Activated naive CD4-positive, alpha-beta T cell (primary cell): ENCODE measurements at places on chromosomes 1 and 21.

GRCh38 chr1:108050911-108051629, 86.1 kb upstream of the VAV3 start:
- no peak for DNase-seq

GRCh38 chr1:172907834-172908326, 142.9 kb downstream of the TNFSF18 start:
- DNase-seq = no peak

- DNase-seq = no peak
These were observed 136.8 kb downstream of the FOXD2 start for GRCh38 chr1:47574451-47575165.

GRCh38 chr1:118145721-118146120, 39.3 kb downstream of the SPAG17 start:
- no peak for DNase-seq

DNA sequence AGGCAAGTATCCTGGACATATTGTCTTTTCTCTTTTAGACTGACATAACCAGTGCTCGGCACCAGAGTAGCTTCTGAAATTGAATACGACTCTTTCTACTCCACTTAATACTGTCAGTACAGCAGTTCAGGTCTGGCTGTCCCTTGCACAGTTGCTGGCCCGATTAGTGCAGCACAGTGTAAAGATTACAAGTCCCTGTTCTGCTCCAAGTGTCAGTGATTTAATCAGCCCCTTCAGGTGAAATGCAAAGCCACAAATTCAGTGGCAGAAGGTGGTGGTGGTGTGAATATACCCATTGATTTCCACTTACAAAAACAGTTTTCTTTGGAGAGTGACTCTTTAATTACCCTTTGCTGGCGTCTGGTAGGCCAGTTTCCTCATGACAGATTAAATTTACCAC, 545.4 kb downstream of the ADGRL2 start:
- no peak for DNase-seq

DNA sequence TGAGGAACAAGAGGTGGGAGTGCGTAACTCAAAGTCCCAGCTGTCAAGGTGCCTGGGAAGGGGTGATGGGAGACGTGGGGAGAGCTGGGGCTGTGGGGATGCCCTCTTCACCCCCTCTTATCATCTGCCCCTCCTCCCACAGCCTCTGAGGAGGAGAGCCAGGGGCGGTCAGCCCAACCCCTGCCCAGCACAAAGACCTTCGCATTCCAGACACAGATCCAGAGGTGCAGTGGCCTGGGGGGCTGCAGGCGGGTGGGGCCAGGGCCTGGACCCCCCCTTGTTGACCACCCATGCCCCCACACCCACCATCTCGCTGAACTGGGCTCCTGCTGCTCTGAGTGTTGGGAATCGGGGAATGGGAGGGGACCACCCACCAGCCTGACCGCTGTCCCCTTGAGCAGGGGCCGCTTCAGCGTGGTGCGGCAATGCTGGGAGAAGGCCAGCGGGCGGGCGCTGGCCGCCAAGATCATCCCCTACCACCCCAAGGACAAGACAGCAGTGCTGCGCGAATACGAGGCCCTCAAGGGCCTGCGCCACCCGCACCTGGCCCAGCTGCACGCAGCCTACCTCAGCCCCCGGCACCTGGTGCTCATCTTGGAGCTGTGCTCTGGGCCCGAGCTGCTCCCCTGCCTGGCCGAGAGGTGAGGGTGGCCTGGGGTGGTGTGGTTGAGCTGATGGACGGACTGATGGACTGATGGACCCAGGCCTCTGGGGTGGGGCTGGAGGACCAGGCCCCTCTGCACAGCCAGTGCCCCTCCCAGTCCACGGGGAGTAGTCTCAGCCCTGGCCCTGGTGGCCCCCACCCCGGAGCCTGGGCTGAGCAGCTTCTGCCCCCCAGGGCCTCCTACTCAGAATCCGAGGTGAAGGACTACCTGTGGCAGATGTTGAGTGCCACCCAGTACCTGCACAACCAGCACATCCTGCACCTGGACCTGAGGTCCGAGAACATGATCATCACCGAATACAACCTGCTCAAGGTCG, 29.7 kb downstream of the TRIM11 start:
- no peak for DNase-seq

DNA sequence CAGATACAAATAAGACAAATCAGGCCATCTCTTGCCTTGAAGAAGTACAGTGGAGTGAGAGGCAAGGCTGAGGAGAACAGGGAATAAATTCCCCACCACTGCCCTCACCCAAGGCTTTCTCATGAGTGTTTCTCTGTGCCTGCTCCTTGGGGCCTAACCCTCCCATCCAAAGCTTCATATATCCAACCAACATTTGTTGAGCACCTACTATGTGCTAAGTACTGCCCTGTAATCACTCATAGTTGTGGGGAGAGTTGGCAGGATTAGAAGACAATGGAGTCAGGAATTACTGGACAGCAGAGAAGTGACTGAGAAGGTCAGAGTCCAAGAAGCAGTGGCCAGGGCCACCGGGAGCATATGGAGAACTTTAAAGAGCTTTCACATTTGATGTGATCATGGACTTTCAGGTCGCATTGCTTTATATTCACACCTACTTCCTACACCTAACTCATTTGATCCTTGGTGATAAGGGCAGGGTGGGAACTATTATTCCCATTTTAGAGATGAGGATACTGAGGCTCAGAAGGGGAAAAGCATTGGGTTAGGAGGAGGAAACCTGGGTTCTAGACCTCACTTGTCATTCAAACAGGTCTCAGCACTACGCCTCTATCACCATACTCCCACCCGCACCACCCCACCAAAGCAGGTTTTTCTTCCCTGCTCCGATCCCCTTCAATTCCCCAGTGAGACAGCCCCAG, 6.4 kb downstream of the PLEKHA6 start:
- no peak for DNase-seq

DNA sequence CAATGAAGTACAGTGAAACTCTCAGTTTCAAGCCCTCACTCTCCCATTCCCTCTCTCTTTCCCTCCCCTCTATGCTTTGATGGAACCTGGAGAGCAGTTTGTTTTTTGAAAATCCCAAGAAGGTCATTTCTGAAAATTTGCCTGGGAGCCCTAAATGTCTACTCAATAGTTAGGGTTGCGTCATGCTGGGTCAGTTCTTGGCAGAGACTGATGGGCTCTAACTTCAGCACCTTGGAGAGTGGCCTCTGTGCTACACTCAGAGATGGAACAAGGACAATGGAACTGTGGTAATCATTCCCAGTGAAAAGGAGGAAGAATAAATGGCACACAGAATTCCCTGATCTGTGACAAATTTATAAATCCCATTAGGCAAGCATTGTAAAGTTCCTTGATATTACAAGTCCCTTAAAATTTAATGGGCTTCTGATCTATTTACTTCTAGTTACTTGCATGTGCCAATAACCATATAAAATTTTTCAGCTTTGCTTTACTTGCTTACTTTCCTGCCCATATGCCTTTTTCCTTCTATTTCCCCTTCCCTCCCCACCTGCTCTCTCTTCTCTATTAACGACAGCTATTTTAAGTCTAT, 182.9 kb upstream of the KCND3 start:
- DNase-seq = no peak

GRCh38 chr1:110210604-110211495, 736 bp downstream of the KCNC4 start:
- DNase-seq = peak; percentile 55

DNA sequence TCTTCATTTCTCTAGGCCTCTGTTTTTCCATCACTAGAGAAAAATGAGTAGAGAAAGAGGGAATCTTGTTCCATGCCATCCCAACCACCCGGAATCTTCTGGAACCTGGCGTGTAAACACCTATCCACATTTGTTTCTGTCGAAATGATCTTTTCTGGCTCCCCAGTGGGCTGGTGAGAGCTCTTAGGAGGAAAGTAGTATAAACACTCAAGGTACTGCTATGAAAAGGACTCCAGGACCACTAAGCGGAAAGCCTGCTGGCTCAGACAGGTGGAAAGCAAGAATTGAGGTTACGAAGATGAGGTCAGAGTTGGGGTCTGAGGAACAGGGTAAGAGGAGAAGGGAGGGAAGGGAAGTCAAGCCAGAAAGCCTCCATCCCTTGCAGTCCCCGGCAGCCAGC, 90.8 kb downstream of the PLXNA2 start:
- no peak for DNase-seq

DNA sequence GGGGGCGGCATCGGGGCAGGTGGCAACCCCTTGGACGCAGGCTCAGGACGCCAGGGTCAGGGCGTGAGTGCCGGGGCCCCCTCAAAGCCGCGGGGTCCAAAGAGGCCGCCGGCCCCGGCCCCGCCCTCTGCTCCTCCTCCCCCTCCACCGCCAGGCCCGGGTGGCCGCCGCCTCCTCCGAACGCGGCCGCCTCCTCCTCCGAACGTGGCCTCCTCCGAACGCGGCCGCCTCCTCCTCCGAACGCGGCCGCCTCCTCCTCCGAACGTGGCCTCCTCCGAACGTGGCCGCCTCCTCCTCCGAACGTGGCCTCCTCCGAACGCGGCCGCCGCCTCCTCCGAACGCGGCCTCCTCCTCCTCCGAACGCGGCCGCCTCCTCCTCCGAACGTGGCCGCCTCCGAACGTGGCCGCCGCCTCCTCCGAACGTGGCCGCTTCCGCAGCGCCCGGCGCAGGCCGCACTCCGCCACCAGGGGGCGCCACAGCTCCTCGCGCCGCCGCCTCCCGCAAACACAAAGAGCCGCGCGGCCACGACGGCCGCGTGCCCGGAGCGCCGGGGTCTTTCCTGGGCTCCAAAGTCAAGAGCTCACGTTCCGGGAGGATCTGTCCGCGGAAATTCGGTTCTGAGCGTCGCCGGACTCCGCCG, 19.3 kb upstream of the SAMD11 start:
- peak; percentile 78 for DNase-seq

- DNase-seq = no peak
These were observed 5.0 kb downstream of the AGT start for GRCh38 chr1:230708631-230709580.

- DNase-seq = no peak
These were observed 1.4 kb downstream of the DAB1 start for GRCh38 chr1:57422271-57423134.

DNA sequence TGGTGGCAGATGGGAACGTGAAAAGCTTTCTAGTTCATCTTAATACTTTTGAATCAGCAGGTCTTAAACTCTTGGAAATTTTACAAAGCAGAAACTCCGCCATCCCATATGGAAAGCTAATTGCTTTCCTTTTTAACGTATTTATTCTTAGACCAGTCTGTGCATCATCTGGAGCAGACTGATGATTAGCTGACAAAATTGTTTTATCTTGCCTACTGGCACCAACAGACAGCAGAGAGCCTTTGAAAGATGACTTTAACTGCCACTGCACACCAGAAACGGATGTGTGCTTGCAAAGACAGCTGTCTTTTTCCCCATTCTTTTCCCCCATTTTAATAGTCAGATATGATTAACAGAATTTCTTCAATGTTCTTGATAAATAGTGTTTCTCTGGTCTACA, 97.0 kb downstream of the PLD5 start:
- DNase-seq = no peak

- DNase-seq = no peak
These were observed 11.6 kb downstream of the DPYD start for GRCh38 chr1:97909266-97909665.

GRCh38 chr1:166088572-166088955, 78.2 kb downstream of the FAM78B start:
- no peak for DNase-seq

DNA sequence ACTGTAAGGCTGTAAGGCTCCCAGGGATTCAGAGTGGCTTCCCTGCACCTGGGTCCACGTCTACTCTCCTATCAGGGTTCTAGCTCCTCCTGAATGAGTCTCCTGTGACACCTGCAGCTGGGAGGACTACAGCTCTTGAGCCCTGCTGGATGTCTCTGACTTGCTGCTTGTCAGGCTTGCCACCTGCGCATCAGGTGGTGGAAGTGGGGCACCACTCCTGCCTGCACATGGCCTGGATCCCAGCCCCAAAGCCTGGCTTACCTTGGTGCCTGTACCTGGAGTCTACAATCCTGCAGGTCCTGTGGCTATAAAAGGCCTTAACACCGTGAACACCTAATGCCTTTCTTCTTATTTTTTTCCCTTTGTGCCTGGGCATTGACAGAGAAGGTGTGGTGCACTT, 82.2 kb downstream of the FAM78B start:
- no peak for DNase-seq

GRCh38 chr21:43318841-43319781, 107.8 kb downstream of the SIK1 start:
- no peak for DNase-seq

DNA sequence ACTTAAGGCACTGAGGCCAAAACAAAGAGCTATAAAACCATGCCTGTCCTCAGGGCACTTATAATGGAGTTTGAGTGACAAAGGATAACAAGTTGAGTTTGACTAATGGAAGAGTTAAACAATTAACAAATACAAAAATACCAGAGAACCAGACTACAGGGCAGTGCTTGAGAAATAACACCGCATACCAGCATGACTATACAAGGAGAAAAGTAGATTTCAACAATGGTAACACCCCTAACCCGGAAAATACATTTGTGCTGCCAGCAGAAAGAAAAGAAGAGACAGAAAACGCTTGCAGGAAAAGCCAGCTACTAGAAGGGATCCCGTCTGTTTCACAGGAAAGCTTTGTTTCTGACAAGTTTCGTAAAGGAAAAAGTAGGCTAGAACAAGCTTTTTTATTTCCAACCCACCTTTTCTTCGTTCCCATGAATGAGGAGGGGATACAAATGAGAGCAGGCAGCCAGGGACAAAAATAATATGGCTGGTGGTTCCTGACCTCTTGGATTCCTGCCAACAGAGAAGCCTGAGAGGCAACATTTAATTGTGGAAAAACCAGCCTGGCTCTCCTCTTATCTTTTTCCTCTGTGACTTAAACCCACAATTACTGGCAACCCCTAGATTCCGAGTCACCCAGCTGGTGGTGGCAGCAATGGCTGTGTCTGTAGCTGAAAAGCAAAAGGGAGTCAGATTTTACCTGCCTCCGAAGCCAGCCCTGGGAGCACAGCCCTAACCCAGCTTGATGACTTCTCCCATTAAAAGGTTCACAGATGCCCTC, 56.5 kb downstream of the WLS start:
- no peak for DNase-seq

DNA sequence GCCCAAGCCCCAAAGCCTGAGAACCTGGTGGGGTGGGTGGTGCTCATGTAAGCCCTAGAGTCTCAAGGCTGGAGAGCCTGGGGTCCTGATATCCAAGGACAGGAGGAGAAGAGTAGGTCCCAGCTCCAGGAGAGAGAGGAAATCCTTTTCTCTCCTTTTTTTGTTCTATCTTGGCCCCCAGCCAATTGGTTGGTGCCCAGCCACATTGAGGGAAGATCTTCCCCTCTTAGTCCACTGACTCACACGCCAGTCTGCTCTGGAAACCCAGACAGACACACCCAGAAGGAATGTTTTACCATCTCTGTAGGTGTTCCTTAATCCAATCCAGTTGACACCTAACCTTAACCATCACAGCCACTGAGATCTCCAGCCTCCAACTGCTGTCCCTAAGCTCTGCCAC, 16.2 kb upstream of the LIN9 start:
- no peak for DNase-seq
